Upper lobe of left lung (tissue), 6 donors: ENCODE measurements at places on chromosomes 7 and 10. TPM values are rescaled to one million over a fixed set of nuclear protein-coding genes. Genes with fewer than 3 reads are reported as not detected.

Gene HECTD2
- 5.0 TPM for total RNA-seq

Gene FGFR2
- 76.3 TPM for total RNA-seq

Gene OR2A5
- not detected for total RNA-seq

Gene EFCAB10
- 7.3 TPM for total RNA-seq

DNA sequence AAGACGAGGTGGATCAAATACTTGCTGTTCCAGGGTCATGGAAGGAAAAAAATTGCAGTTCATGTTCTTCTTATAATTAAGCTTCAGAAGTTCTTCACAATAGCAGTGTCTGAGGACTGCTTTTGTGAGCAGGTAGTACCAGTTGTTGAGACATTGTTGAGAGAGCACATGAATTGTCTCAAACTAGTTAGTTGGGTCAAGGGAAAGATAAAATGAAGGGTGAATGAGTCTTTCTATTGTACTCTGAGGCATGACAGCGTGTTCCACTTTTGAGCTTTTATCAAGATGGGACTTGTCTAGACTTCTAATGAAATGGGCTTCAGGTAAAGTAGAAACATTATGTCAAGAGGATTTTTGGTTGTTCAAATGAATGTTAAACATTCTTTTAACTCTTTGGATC is 26.0 kb downstream of the KAT6B start:
- no peak for DNase-seq

DNA sequence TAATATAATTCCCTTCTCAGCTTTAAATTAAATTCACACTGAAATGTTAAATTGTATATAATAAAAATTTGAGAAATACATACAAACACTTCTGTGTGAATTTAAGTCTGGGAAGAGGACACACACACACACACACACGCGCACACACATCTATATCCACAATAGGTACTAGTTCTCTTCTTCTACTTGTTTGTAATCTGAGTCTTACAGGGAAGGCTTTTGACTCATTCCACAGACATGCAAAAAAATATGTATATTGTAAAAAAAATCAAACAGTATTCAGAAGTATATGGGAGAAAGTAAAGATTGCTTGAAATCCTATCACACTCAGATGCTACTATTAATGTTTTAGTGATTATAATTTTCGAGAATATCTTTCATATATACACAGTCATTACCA is 276.2 kb downstream of the MDFIC start:
- no peak for DNase-seq

DNA sequence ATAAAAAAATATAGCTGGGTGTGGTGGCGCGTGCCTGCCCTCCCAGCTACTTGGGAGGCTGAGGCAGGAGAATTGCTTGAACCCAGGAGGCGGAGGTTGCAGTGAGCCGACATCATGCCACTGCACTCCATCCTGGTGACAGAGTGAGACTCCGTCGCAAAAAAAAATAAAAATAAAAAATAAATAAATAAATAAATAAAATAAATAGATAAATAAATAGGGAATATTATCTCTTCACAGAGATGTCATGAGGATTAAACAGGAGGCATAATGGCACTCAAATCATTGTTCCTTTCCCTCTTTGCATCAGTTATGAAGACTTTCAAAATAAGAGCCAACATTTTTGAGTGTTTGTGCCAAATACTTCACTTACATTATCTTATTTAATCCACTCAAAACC is 32.0 kb upstream of the BMPR1A start:
- DNase-seq, result no peak

DNA sequence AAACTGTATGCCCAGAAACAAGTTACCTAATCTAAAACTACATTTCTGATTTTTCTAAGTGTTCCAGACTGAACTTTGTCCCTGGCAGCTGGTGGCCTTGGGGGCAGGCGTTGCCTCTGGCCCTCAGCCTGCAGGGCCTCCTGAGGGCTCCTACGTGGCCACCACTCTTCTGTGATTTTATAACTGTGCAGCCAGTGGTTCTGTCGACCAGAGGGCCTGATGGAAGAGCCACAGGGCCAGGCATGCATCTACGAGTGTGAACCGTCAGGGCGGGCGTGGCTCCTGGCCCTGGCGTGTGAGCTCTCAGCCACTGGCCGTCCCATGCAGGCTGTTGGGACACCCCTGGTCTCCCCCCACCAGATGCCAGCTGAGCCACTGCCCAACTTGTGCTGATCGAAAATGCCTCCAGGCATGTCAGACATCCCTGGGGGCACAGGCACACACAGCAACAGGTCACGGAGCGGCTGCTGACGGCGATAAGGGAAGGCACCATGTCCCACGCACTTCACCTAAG is 173.4 kb downstream of the ZMYND11 start:
- DNase-seq, result no peak

- DNase-seq, result no peak
These were observed 394.3 kb upstream of the PODXL start for GRCh38 chr7:131950758-131951157.

- DNase-seq, result no peak
These were observed 39.5 kb upstream of the INSIG1 start for GRCh38 chr7:155258226-155258560.

DNA sequence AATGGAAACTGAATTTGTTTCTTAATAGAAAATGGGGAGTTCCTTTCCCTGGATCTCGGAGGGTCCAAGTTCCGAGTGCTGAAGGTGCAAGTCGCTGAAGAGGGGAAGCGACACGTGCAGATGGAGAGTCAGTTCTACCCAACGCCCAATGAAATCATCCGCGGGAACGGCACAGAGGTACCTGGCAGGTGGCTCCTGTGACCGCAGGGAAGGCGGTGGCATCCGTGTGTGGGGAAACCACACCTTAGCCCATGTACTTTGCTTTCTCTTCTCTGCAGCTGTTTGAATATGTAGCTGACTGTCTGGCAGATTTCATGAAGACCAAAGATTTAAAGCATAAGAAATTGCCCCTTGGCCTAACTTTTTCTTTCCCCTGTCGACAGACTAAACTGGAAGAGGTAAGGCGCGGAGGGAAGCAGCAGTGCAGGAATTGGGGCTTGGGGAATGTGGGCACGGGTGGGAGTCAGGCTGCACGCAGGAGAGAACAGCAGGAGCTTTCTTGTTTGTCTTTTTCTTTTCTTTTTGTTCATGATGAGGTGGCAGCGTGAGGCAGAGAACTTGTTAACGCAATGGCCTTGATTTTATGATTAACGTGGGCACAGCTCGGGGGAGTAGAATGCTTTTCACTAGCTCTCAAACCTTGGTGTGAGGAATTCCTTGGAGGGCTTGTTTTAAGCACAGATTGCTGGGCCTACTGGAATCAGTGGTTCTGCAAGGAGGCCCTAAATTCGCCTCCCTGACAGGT is 12.8 kb downstream of the HKDC1 start:
- DNase-seq, result no peak

DNA sequence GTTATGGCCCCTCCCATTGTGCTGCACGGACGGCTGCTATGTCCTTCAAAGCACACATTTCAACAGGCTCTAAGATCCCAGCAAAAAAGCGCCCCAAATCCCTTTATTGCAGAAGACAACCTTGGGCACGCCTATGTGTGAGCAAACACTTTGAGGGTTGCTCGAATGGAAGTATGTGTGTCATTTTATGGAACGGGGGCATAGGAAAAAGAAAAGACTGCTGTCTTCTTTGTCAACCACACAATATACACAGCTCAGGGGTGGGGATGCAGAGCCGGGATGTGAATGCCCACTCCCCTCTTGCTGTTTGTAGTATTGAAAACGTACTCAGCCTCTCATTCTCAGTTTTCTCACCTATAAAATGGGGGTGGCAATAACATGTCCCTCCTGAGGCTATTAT is 32.0 kb downstream of the C10orf53 start:
- no peak for DNase-seq

DNA sequence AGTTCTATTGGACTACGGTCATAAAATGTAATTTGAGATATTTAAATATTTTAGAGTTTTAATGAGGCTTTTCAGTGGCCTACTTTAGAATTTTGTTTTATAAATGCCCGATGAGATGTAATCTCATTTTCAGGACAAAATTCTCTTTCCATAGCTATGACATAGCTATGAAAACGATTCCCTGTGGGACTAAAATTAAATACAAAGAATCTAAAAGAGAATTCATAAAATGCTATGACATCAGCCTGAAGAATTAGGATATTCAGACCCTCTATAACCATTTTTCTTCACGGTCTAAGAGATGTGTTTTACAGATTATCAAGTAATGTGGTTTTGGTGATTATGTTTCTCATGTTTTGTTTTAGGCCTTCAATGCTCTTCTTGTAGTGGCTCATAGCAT is 48.2 kb upstream of the ODAD2 start:
- no peak for DNase-seq

DNA sequence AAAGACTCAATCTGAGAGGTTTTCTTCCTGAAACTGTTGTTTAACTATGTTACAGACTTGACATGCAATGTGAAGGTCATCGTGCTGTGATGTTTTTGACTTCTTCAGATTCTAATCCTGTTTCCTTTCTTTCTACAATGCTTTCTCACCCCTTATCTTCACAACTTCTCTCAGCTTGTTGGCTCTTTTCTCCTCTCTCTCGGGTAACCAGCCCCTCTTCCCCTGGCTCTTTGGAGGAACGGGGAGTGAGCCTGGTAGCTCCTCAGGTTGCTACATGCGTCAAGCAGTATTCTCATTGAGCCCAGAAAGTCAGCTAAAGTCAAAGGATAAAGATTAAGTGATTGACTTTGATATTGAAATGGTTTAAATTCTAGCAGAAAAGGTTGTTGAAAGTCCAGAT is 40.1 kb downstream of the SEC23IP start:
- no peak for DNase-seq

GRCh38 chr10:73768881-73769280 is 13.0 kb upstream of the CHCHD1 start:
- DNase-seq, result no peak
